ENCODE measurements at places on chromosomes 3 and 15. TPM values are rescaled to one million over a fixed set of nuclear protein-coding genes. Genes with fewer than 3 reads are reported as not detected.

Gene HTR3E
- not detected for total RNA-seq

Gene DHFR2
- total RNA-seq = 9.0 TPM

Gene DPPA2
- not detected for total RNA-seq

Gene KBTBD13
- total RNA-seq = not detected

Gene CACNA2D3
- total RNA-seq = not detected

Gene CKMT1B
- total RNA-seq = not detected

Gene DNAH12
- 0.06 TPM for total RNA-seq

DNA sequence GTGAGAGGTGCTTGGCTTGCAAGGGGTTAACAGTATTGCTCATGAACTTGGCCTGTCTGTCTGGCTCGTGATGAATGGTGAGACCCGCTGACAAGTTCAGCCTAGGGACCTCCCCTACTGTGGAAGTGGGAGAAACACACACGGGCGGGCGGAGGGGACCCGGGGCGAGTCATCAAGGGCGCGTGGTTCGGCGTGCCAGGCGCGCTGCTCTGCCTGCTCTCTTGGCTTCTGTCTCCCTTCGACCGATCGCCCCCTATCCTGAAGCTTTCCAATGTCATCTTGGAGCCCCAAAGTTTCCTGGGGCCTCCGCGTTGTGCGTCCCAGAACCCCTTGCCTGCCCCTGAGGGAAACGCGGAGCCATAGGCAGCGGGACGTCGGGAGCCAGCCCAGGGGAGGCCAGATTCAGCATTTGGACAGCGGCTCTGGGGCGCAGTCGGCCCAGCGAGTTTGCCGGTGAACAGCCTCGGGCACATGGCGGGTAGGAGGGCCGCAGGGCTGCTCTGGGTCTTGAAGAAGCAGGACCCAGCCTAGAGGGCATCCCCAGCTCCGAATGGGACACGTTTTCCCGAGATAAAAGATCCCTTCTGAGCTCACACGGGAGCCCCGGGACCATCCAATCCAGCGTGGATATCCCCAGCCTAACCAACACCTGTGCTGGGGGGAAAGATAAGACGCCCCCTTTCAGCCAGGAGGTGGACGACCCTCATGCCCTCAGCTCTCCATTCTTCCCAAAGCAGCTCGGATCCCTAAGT, 27.0 kb upstream of the POLG start:
- peak; percentile 58 for DNase-seq

DNA sequence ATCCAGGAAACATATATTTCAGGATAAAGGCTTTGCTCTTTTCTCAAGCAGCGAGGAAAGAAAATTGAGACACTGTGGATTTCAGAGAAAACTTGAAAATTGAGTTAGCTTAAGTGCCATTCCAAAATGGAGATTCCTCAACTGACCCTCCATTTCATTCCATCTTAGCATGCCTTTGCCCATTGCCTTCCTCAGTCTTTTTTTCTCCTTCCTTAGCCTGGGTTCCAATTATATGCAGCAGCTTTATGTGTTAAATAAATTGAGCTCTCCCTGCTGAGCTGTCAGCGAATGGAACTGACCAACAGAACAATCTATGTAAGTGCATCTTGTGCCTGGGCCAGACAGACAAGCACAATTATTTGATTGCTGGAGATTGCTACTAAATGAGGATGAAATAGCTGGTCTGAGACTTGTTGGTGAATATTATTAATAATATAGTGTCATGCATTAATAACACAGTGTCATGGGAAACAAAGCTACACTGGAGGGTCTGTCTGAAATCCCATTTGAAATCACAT, 6.9 kb upstream of the DNAJC19 start:
- no peak for DNase-seq

DNA sequence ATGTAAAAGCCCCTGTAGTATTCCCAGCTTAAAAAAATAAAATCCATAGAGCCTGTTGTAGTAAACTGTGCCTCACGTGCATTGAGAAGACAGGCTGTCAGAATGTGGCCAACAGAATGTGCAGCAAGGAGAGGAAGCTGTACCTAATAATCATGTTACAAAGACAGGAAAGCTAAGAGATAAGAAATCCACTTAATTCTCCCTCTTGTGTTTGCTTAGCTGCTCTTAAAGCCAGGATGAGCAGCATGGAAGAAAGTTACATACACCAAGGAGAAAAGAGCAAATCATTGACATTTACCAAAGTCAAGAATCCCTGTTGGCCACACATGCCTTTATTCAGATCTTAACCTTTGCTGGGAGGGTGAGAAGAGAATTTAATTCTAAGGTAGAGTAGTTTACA, 85.9 kb downstream of the TNIK start:
- no peak for DNase-seq

DNA sequence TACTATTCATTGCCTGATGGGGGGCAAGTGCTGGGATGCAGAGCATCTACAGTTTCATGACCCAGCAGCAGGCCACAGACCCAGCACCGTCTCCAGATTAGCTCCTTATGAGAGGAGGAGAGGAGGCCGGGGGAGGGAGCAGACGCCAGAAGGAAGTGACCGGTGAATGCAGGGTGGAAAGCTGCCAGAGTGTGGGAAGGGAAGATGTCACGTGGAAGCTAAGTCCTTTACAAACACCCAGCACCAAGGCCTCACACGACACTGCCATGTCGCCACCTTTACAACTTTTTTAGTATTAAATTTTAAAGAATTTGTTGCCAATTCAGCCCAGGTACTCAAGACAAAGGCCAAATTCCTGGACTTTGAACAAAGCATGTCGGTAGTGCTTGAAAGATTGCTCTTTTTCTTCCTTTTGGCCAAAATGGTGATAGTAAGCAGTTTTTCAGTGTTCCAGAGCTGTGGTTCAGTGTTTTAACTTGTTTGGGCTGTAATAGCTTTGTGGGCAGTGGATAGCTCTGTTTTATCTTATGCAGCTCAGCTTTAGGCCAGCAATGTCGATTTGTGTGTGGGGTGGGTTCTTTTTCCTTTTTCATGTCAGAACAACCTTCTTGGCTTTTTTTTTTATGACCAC, 58.2 kb downstream of the ZBTB38 start:
- DNase-seq = no peak

- no peak for DNase-seq
Measured at GRCh38 chr3:42120866-42121265, 29.7 kb downstream of the TRAK1 start.

- DNase-seq = no peak
Measured at GRCh38 chr3:16401273-16401672, 112.2 kb downstream of the RFTN1 start.

- no peak for DNase-seq
Measured at GRCh38 chr3:81300324-81300927, 461.0 kb downstream of the GBE1 start.

- DNase-seq = no peak
Measured at GRCh38 chr15:50365971-50366370, 11.0 kb upstream of the GABPB1 start.

DNA sequence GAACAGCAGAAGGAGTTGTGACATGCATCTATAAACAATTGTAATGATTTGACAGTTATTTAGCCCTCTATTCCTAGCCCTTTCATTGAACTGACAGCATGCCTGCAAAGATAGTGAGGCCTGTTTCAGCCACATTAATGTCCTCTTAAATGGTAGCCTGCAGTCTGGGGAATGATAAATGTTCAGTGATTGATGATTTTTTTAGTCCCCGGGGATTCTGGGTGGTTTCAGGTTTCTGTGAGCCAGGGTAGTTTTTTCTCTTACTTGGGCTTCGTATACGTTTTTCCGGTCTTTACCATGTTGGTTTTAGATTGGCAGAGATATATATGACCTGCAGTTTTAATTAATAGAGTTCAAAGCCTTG, 172.0 kb downstream of the TCF12 start:
- DNase-seq = no peak

GRCh38 chr3:25426408-25426807, 1.7 kb upstream of the RARB start:
- no peak for DNase-seq

- peak; percentile 38 for DNase-seq
Measured at GRCh38 chr15:67064607-67065530, 533 bp upstream of the SMAD3 start.

DNA sequence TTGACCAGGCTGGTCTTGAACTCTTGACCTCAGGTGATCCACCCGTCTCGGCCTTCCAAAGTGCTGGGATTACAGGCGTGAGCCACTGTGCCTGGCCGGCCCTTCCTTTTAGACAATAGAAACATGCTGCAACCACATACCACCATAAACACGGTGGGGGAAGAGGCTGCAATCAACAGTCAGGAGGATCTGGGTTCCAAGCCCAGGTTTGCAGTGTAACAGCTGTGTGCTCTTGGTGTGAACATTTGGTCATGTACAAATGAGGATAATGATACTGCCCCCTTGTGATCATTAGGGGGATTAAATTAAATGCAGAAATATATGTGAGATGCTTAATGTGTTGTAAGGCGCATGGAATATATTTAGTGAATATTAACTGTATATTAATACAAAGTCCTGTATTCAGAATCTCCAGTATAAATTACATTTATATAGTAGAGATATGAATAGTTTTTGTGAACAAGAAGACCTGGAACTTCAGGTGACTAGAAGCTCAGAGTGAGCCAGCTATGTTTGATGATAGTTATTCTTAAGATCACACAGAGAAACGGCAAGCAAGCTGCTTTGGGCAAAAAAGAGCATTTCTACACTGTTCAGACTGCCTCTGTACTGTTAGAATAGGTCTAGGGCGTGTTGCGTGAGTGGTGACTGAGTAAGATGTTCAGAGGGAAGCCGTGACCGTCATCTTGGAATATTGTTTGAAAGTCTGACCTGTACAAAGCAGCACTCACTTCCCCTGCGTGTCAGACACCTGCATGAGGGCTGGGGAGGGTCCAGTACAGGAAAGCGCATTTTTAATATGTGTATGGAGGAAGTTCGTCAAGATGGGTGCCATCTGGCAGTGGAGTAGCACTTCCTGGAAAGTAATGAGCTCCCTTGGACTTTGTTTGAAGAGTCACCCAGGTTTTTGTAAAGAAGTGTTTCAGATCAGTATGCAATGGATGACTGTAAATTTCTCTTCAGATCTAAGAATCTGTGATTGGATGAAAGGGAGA, 125.8 kb downstream of the PGPEP1L start:
- DNase-seq = peak; percentile 19

DNA sequence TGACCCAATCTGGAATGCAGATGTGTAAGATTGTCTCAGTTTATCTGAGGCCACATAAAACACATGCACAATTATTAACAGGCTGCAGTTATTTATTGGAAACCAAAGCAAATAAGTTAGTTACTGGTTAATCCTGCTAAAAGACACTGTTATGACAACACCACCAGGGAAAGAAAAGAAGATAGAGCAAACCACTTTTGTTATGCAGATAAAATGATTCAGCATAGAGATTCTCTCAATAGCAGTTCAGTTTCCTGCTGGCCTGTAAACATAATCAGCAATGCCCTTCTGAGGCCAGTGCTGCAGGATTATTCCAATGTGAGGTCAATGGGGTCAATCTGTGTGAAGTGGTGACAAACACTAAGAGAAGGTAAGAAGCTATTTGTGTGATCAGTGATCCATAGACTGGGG, 244.4 kb downstream of the ZBTB20 start:
- DNase-seq = no peak

DNA sequence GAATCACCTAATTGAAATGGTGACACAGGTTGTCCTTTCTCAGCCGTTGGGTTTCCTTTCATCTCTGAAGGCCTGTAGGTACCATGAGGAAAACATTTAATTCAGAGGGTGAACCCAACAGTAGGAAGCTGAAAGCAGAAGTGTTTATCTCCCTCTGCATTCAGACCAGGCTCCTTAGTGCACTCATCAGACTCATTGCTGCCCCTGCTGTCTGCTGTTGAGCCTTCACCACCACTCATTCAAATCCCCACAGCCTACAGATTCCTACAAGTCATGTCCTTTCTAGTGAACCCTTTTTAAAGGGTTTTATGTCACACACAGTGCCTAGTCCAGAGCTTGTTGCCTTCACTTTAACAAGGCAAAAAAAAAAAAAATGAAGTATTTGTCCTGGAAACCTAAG, 13.4 kb downstream of the WDR48 start:
- peak; percentile 21 for DNase-seq

GRCh38 chr15:66740802-66741201, 38.8 kb downstream of the SMAD6 start:
- no peak for DNase-seq

DNA sequence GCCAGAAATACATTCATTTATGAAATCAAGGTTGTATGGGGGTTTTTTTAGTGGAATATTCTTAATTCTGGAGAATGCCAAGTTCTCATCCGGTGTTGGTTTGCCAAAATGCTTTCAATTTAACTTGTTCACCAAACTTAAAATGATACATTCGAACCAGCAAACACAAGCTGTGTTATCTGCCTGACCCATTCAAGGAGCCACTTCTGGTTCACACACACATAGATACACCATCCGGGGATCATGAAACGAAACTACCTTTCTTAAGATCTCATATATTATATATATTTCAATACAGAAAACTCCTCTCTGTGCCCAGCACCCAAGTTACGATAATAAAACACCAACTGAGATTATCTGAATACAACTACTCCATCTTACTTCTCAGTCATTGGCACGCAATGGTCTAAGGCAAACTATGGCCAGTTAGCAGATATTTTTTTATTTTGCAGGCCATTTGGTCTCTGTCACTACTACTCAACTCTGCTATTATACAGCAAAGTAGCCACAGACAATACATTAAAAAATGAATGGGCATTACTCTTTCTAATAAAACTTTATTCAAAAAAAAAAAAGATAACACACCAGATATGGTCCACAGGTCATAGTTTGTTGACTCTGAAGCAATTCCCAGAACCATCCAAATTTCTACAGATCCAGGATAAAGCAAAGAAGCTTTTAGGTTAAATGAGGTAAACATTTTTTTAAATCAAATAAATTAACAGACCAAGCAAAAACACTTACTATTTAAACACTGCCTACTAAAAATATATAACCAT, 89.6 kb downstream of the TBL1XR1 start:
- DNase-seq = no peak

DNA sequence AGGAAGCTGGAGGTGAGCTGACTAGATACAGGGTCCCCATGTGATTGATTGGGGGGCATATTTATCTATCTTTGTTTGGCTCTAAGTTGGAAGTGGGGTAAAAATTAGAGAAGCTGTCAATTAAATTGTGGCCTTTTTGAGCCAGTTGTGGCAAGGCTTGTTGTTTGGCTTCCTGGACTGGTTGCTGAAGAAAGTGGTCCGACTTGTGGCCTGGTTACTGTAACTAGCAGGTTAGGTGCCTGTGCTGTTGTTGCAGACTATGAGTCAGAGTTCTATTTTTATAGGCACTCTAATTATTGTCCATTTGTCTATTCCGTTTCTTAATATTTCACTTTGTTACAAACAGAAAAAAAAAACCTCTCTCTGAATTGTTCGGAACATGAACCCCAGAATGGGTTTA, 129.1 kb upstream of the CNTN6 start:
- no peak for DNase-seq

- peak; percentile 19 for DNase-seq
Measured at GRCh38 chr3:61561374-61562041, at the start of gene PTPRG. Gene PTPRG (plus strand): TSS chr3:61561571. CDS start chr3:61562288, 717 bp downstream.

DNA sequence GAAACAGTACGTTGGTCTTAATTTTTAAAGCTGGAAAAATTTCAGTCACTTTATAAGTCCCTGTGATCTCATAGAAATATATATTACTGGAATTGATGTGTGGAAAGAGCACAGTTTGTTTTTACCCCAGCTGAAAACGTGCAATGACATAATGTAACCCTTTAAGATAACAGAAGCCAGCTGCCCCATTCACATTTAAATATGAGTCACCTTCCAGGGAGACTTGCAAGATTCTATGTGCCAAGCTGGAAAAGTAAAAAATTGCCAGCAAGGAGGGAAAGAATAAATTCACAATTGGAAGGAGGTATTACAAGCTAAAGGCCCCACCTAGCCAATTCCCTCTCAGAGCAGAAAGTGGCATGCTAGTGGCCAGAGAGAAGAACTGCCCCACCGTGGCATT, 50.2 kb downstream of the SAMMSON start:
- no peak for DNase-seq

Measured in activated CD4-positive, alpha-beta T cell treated with anti-CD3 and anti-CD28 coated beads, Interleukin-2, amount 10 ng/mL, durations not matched to agents 7 days and 5 days (primary cell).